Esophagus squamous epithelium (tissue), 5 donors: ENCODE measurements at places on chromosomes 4 and X. TPM values are rescaled to one million over a fixed set of nuclear protein-coding genes. Genes with fewer than 3 reads are reported as not detected.

- DNase-seq: no peak
These were observed 41.6 kb downstream of the EVC start for GRCh38 chr4:5752376-5753184.

DNA sequence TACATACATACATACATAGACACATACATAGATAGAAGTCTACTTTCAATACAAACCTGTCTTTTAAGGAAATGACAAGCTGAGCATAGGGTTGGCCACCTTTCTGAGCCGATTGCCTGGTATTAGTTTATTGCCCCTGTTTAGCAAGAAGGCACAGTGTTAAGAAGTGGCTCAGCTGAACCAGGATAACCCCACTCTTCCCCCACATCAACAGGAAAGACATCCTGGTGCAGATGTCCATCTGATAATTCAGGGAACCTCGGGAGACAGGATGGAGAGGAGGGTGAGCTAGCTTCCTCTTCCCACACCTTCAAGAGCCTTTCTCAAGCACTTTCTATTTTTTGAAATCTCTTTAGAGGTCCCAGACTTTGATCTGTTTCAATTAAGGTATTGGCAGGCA is 52.3 kb downstream of the PKD2 start:
- no peak for DNase-seq

The F8A3 gene
- 12.7 TPM for total RNA-seq

The AKAP4 gene
- not detected for total RNA-seq
